Stimulated activated CD4-positive, alpha-beta T cell treated with anti-CD3 and anti-CD28 coated beads, Interleukin-2, amount 100 ng/mL, for 24 hours (primary cell): ENCODE measurements at places on chromosomes 16 and 17.
A peak's percentile ranks its signal among the peaks of the same experiment; 100 is the strongest.

DNA sequence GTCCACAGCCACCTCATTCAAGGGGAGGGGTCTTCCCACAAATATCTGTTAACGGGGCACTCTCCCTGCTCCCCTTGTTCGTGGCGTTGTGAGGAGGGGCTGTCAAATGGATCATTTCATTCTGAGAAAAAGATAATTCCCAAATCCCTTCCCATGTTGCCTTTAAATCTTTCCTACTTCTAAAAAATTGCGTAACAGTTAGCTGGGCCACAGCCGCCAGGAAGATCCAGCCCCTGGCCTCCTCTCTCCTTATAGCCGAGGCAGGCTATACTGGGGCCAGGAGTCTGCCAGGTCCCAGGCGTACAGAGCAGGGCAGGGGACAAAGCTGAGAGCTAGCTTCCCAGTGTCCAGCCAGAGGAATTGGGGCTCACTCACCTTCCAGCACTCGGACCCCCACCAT lies 430 bp downstream of the C16orf89 start:
- DNase-seq = no peak

DNA sequence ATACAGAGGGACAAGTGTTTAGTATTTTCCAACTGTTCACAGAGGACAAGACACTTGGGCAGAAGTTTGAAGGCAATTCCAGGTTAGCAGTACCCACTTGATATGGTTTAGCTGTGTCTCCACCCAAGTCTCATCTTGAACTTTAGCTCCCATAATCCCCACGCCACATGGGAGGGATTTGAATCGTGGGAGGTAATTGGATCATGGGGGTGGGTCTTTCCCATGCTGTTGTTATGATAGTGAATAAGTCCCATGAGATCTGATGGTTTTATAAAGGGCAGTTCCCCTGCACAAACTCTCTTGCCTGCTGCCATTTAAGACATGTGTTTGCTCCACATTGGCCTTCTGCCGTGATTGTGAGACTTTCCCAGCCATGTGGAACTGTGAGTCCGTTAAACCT lies 668.9 kb downstream of the MAF start:
- no peak for DNase-seq

DNA sequence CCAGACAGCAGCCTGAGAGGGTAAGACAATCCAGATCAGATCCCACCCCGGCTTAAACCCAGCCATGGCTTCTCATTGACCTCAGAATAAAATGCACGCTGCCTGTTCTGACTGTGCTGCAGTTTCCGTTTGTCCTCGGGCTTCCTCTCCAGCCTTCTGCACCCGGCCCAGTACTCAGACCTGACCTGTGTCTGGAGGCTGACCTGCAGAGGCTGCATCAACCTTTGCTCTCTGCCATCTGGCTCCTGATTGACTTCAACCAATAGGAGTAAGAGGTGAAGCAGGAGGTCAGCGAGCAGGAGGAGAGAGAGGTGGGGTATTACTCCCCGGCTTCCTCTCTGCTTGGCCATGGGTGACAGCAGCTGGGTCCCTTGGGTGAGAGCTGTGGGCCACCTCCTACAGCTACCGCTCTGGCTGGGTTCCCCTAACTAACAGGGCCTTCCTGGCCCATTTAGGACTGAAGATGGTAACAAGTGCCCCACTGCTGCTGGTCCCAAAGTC lies 46.7 kb downstream of the C16orf82 start:
- no peak for DNase-seq

DNA sequence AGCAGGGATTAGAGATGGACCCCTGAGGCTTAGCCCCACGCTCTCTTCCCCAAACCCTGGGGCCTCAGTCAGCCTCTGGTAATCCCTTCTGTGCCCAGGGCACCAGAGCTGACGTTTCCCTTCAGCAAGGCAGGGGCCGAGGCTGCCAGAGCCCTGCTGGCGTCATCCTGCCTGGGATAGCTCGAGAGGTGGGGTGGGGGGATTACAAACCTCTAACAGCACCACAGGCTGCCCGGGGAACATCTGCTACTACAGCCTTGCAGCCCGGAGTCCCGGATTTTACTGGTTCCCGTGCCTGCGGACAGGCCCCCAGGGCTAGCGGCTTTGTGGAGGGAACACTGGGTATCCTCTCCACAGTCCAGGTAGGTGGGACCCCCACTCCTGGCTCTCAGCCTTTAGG lies at the start of gene AANAT:
Gene AANAT, plus strand, starts transcription at position 238 of the 400 bp plus-strand sequence. CDS start 1,144 bp downstream, outside the sequence.
- DNase-seq = no peak

DNA sequence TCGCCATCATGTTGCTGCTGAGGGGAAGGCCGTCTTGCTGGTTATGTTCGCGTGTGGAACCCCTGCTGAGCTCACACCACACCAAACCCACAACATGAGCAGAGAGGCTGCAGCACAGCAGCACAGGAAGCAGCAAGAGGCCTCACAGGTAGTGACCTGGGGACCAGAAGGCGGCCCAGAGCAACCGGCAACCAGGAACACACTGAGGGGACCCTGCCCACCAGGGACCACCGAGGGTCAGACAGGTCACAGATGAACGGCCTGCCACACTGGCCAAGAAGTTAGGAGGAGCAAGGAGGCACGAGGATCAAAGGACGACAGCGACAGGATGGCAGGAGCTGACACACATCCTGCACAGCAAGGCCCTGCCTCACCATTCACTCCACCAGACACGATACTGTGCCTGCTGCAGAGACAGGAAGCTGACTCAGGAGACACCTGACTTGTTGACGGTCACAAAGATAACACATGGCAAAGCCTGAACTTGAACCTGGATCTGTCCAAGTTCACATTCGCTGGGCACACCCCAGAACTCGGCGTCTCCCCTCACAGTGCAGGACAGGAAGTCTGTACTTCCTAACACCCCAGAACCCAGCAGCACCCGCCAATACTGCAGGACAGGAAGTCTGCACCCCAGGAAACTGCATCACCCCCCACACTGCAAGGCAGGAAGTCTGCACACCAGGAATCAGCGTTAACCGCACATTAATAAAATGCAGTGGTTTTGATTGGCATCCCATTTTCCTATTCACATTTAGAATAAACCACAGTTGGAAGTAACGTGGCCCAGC lies 98.5 kb downstream of the ZNF778 start:
- DNase-seq = peak; percentile 73

DNA sequence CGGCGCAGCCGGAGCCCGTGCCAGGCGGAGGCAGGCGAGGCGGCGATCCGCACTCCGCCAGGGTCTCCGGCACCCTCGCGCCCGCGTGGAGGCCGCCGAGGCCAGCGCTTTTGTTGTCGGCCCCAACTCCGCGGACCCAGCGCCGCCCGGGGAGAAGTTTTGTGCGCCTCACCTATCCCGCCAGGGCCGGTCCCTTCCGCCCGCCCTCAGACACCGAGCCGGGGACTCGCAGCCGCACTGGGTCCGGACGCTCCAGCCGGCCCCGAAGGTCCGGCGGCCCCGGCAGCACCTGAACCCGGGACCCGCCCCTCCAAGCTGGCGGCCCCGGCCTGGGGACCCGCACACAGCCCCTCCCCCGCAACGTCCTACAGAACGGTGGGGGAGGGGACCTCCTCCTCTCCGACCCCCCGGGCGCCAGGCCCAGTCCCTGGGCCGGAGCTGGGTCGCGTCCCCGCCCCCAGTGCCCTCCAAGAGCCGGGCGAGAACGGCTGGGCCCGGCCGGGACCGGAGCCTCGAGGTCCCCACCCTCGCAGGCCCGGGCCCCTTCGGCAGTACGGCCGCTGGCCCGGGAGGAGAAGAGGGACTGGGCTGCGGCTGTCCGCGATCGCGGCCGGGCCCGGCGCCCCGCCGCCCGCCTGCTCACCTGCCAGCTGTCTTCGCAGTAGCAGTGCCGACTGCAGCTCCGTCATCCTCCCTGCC lies 698 bp downstream of the UBE2G1 start:
- peak; percentile 51 for DNase-seq

DNA sequence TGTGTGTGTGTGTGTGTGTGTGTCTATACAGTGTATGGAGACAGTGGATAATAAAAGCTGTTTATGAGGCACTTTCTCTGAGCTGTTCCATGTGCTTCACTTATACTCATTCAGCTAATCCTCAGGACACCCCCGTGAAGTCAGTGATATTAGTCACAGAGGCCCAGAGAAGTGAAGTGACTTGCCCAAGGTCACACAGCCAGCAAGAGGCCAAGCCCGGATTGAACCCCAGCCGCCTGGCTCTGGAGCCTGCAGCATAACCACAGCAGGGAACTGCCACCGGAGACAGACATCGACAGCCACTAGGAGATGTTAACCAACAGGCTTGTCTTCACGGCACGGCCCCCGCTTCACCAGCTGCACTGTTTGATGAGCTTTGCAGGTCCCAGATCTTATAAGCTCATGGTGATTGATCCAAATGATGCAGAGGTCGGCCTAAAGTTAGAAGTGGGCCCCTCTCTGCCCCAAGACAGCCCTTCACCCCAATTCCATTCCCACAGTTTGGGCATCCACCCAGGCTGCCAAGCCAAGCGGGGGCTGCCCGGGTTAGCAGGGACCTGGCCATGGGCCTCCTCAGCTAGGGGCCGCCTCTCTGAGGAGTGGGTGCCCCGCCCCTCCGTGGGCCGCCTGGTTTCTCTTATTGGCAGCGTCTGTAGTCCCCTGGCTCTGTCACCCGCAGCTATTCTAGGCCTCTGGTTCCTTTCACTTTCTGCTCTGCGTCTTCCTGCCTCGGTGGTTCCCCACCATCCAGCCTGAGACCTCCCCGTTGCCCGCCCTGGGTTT lies 30.9 kb downstream of the SOCS1 start:
- peak; percentile 81 for DNase-seq

DNA sequence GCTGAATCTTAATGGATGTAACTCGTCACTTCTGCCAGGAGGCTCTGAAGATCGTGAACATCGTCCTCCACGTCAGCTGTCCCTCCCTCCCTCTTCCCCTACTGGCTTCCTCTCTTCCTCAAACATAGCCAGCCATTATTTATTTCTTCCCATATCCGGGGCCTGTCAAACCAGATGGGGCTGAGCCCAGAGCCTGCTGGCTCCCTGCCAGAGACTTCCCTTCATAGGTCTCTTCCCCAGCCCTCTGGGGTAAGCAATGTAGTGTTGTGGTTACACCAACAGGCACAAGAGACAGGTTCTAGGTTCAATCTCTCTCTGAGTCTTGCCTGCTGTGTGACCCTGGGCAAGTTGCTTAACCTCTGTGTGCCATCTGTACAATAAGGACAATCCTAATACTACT lies 40.1 kb upstream of the ZFP90 start:
- DNase-seq = no peak

DNA sequence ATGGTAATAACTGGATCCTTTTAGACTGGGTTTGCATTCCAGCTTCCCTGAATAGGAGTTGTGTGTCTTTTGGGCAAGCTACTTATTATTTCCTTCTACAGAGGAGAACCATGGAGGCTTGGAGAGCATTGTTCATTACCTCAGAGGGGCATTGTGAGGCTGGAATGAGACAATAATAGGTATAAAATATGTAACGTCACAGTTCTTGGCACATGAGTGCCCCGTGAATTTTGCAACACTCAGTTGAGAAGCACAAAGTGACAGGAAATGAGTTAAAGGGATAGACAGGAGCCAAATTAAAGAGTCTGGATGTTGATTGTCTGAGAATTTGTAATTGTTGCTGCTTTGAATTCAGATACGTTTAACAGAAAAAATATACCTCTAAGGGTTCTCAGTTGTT lies 92.2 kb downstream of the CDH8 start:
- DNase-seq = no peak

DNA sequence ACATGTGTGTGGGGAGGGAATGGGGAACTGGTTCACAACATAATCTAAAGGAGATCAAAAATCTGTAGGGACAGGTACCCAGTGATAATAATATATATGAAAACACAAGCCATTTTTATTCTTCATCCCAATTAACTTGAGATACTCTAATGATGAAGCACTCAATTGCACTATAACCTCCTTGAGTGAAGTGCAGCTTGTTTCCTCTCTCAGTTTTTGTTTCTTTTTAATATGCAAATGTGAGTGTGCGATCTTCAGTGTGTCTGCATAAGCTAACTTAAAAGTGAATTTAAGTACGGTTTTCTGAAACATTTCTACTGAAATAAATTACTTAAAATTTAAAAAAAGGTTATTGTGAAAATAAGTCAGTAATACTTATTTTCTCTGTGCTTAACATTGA lies 623.5 kb downstream of the CDH11 start:
- no peak for DNase-seq

DNA sequence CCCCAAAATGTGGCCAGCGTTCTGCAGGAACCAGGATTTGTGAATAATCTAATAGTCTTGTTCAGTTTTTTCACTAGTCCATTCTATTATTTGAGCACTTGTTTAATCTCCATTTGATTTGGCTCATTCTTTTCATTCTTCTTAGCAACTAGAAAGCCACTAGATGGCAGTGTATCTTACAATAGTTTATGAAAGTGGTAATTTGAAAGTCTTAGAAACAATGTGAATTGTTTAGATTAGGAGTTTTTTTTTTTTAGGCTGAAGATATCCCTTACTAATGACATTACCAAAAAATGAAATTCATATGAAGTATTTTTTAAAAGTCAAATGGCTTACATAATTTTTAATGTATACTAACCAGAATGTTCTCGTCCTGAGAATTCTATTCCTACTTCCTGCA lies 6.7 kb downstream of the ERI2 start:
- no peak for DNase-seq

GRCh38 chr16:64182985-64183384 lies 938.9 kb downstream of the CDH11 start:
- no peak for DNase-seq

- no peak for DNase-seq
Measured at GRCh38 chr16:29794231-29794710, 3.7 kb downstream of the KIF22 start.

DNA sequence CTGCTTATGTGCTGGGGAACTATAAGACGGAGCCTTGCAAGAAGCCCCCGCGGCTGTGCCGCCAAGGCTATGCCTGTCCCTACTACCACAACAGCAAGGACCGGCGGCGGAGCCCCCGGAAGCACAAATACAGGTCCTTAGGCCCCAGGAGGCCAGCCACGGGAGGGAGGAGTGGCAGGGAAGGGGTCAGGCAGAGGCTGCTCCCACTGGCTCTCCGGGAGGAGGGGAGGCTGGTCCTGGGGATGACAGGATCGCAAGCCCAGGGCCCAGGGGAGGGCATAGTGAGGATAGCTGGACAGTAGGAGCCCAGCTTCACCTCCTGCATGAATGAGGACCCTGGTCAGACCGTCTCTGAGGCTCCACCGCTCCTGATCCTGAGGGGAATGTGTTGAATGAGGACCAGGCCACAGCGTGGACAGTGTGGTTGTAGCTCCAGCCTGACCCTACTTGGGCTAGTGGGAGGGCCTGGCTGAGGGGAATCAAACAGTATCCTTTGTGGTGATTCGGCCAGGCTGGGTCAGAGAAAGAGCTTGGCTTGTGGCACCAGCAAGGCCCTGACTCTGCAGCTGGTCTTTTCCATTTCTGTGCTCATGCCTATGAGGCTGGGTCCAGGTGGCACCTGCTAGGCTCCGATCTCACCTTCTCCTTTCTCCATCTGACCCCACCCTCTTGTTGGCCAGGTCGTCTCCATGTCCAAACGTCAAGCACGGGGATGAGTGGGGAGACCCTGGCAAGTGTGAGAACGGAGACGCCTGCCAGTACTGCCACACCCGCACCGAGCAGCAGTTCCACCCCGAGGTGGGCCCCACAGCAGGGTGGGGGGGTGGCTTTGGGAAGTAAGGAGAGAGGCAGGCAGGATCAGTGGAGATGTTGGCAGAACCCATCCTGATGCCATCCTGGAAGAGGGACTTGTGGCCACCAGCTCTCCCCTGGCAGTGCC lies 28.7 kb downstream of the UNK start:
- DNase-seq = no peak

- DNase-seq = peak; percentile 27
Measured at GRCh38 chr17:38672788-38673706, 1.7 kb downstream of the EPOP start.
